Stimulated activated memory B cell treated with anti-CD40 and anti-IgM and Interleukin-4, amounts not matched to agents 10 μg/mL and 1 μg/mL and 100 μg/mL, for 72 hours (primary cell): ENCODE measurements at places on chromosomes 13 and 19.
A peak's percentile ranks its signal among the peaks of the same experiment; 100 is the strongest.

DNA sequence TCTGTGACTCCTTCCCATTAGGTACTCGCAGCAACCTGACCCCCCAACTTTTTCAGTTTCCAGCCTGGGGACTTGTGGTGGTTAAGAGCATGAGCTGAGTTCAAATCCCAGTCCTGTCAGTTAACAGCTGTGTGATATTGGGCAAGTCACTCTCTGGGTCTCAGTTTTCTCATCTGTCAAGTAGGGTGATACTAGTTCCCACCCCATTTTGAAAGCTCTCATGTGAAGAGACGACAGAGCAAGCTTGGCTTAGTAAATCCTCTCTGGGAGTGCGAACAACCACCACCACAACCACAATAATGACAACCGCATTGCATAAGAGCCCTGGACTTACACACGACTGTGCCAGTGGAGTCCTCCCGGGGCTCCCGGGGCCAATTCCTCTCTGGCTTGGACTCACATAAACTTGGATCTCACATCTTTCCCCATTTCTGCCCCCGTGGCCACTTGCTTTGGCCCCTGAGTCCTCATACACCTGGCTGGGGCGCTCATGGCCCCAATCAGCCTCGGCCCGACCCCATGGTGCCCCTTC lies 454 bp downstream of the BLVRB start:
- no peak for ATAC-seq

GRCh38 chr13:49524740-49525501 lies 29.2 kb downstream of the PHF11 start:
- ATAC-seq, result no peak

DNA sequence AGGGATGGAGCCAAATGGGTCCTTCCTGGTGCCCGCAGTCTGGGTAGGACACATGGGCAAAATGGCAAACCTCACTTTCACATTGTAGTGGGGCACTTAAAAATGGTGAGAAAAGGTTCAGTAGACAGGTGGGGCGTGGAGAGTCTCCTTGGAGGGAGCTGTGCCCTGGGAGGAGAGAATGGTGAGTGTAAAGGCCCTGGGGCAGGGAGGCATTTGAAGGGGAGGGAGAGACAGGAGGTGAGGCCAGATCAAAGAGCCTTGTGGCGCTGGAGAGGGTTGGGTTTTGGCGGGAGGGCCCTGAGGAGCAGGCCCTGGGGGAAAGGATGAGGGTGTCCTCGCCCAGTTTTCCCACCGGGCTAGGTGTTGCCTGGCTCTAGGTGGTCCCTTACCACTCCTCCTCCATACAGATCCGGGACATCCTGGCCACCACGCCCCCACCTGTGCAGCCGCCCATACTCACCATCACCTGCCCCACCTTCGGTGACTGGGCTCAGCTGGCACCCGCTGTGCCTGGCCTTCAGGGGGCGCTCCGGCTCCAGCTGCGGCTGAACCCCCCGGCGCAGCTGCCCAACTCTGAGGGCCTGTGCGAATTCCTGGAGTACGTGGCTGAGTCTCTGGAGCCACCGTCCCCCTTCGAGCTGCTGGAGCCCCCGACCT lies 6.3 kb downstream of the MAP1S start:
- peak; percentile 25 for ATAC-seq

GRCh38 chr13:43146400-43146799 lies 123.0 kb downstream of the DNAJC15 start:
- ATAC-seq, result no peak

DNA sequence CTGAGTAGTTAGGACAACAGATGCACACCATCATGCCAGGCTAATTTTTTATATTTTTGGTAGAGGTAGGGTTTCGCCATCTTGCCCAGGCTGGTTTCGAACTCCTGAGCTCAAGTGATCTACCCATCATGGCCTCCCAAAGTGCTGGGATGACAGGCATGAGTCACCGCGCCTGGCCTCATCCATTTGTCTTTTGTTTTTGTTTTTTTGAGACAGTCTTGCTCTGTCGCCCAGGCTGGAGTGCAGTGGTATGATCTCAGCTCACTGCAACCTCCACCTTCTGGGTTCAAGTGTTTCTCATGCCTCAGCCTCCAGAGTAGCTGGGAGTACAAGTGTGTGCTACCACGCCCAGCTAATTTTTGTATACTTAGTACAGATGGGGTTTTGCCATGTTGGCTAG lies 57.0 kb downstream of the DNM2 start:
- ATAC-seq, result no peak

- no peak for ATAC-seq
Measured at GRCh38 chr19:49120325-49120683, 960 bp downstream of the PPFIA3 start.

DNA sequence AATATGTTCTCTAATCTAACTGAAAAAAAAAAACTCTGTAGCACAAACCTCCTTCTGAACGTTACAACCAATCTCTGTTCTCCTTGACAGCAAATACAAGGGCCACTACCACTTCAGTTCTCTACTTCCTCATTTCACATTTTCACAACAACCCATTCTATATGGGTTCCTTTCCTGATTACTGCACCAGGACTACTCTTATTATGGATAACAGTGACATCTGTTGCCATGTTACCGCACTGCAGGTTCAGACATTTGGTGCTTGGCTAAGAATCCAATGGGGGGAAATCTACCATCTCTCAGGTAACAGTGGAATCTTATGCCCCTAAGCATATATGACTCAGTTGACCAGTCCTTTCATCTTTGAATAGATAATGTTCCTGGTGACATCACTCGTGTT lies 11.6 kb upstream of the FPR3 start:
- ATAC-seq, result peak; percentile 47

GRCh38 chr13:29573190-29573589 lies 22.3 kb downstream of the SLC7A1 start:
- ATAC-seq, result peak; percentile 74

DNA sequence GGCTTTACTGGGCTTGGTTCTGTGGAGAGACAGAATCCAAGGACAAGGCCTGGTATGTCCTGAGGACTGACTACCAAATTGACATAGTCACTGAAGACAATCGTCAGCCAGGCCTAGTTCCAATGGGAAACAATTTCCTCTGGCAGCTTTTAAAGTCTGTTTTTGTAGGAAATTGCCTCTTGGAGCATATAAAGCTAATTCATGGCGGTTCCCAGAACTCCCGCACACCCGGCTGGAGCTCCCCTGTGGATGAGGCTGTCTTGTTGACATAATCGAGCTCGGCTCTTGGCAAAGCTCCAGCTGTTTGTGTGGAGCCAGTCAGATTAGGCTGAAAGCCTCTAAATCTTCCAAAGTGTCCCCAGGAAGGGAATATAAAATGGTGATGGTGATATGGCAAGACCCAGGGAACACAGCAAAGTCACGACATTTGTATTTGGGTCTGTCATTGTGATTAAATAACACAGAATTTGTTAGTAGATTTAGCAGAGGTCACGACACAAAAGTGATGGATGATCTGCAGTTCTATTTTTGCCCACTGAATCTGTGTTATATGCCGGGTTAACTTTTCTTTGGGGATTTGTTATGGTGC lies 395.0 kb downstream of the PCDH9 start:
- ATAC-seq, result no peak

GRCh38 chr13:72149701-72150100 lies 282.7 kb upstream of the DACH1 start:
- ATAC-seq, result no peak

DNA sequence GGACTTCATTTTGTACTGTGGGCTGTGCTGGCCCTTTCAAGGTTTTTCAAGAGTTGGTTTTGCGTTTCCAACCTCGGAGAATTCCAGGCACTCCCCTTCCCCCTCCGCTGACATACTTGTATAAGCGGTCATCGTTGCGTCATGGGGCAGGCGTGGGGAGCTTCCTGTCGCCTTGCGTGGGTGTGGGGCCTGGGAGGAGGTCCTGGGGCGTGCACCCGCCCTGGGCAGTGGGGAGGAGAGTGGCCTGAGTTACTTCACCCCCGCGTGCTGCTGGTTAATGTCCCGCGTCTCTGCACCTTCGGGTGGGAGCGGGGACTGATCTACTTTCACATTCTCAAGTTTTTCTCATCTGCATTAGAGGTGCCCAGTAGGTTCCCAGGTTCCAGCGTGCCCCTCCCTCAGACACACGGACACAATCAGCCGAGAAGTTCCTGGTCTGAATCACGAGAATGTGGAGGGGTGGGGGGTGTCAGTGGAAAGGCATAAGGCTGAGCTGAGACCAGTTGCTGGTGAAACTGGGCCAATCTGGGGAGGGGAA lies 4.1 kb downstream of the IER2 start:
- no peak for ATAC-seq

DNA sequence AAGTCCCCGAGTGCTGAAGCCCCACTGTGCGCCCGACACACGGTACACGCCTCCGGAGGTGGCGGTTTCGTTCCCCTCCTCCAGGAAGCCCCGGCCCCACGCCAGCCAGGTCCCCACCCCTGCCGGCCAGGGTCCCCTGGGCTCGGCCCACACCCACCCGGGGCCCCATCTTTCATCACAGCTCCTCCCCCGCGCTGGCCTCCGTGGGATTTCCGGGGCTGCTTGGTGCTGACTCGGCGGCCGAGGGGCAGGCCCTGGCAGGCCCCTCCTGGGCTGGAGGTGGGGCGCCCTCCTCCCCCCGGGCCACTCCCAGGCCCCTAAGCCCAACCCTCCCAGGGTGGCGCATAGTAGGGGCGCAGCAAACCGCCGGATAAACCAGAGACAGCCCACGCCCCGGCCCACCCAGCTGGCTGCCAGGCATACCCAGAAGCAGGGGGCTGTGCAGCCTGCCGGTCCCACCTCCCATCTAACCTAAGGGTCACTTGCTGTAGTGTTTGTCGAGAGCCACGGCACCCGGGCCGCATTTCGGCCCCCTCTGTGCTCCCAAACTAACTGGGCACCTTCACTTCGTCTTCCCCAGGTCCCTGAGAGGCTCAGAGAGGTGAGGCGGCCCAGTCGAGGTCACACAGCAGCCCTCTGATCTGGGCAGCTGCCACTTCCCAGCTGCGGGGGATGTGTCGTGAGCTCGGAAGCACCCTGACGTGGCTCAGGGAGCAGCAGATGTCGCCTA lies 6.6 kb downstream of the ZBTB7A start:
- peak; percentile 75 for ATAC-seq

- no peak for ATAC-seq
Measured at GRCh38 chr13:53638040-53638439, 609.4 kb downstream of the OLFM4 start.

- ATAC-seq, result no peak
Measured at GRCh38 chr19:57656346-57656745, 12.4 kb upstream of the ZSCAN4 start.

DNA sequence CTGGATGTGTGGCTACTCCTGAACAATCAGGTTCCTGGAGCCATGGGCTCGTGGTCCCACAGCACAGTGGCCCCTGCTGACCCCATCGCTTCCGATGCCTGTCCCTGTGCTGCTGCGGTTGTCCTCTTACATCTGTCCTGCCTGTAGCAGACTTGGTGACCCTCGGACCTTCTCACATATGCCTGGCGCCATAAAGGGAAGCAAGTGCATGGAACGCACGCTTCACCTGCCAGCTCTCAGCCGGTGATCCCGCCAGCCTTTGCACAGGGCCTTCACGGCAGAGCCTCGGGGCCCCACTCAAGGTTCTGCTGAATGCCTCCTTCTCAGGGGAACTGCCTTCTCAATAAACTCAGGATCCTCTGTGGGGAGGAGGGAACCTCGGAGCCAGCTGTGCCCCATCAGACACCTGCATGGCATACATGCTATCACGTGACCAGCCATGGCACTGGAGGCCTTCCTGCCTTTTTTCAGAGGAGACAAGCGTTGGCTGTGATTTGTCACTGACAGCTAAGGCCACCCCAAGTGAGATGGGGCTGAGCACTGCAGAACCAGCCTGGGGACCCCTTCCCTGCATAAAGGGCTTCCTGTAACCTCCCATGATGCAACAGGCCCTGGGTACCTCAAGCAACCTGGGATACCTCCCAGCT lies 24.3 kb downstream of the PEPD start:
- ATAC-seq, result no peak

GRCh38 chr13:53920916-53921315 lies 892.3 kb downstream of the OLFM4 start:
- ATAC-seq, result no peak

DNA sequence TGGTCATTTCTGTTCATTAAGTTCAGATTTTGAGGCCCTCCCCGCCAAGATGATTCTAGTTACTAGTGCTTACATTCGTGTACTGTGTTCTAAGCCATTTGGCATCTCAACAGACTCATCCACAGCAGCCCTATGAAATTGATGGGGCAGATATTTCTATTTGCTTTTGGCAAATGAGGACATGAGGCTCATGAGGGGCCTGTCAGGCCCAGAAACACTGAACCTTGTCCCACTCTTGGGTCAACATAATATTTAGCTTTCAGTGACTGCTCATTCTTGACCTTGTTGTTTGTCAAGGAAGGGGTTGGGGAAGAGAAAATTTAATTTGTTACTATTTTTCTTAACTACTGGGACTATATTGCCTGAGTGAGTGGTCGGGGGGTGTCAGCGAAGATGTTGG lies 92.3 kb upstream of the RNF113B start:
- ATAC-seq, result no peak

DNA sequence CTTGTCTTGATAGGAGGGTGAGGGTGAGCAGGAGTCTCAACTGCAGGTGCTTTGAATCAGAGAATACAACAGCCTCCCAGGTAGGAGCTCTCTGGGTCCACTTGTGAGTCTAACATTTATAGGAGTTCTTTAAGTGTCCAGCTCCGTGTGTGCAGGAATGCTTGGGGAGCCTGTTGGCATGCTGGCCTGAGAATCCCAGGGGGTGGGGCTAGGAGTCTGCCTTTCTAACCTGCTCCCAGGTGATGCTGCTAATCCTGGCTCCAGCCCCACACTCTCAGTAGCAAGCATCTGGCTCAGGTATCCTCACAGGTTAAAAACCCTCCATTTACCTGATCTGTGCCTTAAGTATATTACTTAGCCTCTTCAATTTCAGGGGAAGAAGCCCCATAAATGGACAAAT lies 368.9 kb downstream of the RBM26 start:
- ATAC-seq, result no peak
